Endodermal cell (in vitro differentiated cells): ENCODE measurements at places on chromosomes 1 and 21. TPM values are rescaled to one million over a fixed set of nuclear protein-coding genes. Genes with fewer than 3 reads are reported as not detected.

TPTE gene
- not detected in 3 replicates for total RNA-seq

RNF186 gene
- not detected in 2 replicates for total RNA-seq

PIGR gene
- not detected in 3 replicates for total RNA-seq

DTL gene
- total RNA-seq: 35.8 and 45.5 TPM in 2 replicates

- no peaks in the 10 kb centered on the region for H3K36me3 ChIP-seq
- H3K27ac ChIP-seq: no peak overlapping the region
- H3K27me3 ChIP-seq: peaks cover 100% of the 10 kb centered on the region
- no peak overlapping the region for H3K4me3 ChIP-seq
- H3K4me1 ChIP-seq: no peaks in the 10 kb centered on the region
- DNase-seq: no peak
These were observed 27.2 kb downstream of the SYT6 start for GRCh38 chr1:114126261-114127095.

DNA sequence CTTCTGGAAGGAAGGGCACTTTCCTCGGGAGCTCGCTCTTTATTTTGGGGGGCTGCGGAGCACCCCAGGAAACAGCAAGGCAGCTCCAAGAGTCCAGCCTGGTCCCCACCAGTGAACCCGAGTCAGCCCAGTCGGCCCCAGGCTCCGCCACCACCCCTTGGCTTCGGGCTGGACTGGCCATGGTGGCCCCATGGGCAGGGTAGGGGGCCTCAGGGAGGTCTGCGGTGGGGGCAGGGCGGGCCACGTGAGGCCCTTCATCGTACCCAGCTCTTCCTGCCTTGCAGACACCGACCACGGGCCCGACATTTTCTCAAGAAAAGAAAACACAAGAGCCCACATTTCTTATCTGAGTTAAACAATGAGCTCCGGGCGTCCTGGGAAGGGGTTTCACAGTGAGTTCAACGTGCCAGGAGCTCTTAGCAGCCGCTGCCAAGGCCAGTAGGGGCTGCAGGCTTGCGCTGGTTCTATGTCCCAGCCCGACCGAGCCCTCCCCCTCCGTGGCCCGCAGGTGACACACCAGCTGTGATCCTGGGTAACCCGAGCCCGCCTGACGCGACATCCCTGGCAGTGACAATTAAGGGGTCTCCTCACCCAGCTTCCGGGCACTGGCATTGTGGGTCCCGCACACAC is 66.2 kb downstream of the PRDM16 start:
- no peak for DNase-seq
- H3K4me3 ChIP-seq: no peak overlapping the region
- H3K4me1 ChIP-seq: peaks cover 23% of the 10 kb centered on the region
- no peaks in the 10 kb centered on the region for H3K36me3 ChIP-seq
- no peaks in the 10 kb centered on the region for H3K27me3 ChIP-seq

GRCh38 chr21:26013970-26014369 is 156.6 kb downstream of the APP start:
- no peak overlapping the region for H3K27ac ChIP-seq
- H3K27me3 ChIP-seq: no peaks in the 10 kb centered on the region
- peaks cover 34% of the 10 kb centered on the region for H3K36me3 ChIP-seq
- no peak for DNase-seq
